ENCODE measurements at places on chromosomes 11 and 22.
A peak's percentile ranks its signal among the peaks of the same experiment; 100 is the strongest.

DNA sequence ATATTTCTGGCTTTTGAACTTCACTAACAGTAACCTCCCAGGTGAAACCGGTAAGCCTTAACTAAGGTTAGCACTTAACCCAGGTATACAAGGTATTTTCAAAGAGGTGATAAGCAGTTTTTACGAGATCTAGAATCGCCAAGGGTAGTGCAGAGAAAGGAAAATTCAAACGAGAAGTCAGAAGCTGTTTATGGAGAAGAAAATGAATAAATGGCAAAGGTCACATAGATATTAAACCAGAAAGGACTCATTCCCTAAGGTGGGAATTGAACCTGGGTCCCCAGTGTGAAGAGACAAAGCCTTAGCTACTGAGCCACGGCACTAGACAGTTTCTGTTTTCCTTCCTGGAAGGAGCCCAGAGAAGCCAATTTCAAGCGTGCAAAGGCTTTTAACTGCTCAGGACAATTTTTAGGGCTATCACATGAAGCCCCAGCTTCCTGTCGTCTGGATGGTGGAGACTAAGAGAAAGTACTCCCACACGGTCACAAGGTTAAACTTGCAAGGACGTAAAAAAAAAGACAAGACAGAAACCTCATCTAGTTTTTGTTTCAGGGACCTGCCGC, 5.7 kb upstream of the C1QTNF6 start:
- peak; percentile 47 for DNase-seq

- no peak for DNase-seq
Observed at GRCh38 chr11:119990309-119991021, 147.4 kb downstream of the TRIM29 start.

GRCh38 chr11:66100272-66101065, 30.4 kb downstream of the PACS1 start:
- DNase-seq = peak; percentile 43

DNA sequence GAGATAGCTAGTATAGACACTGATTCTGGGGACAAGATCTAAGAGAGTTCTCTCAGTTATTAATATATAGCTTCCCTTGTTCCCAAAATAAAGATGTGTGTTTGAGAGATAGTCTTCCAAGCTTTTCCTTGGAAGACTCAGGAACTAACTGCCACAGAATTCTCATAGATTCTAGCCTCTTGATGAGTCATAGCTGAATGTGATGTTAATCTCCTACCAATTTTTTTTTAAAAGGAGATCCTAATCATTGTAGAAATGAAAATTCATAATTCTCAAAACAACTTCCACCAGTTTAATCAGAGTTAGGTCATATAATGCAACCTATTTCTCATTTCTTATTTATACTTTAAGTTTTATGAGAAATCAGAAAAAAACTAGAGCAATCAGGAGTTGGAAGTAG, 148.8 kb downstream of the JRKL start:
- DNase-seq = no peak

- no peak for DNase-seq
Observed at GRCh38 chr11:116580799-116581198, 192.0 kb downstream of the BUD13 start.

- no peak for DNase-seq
Observed at GRCh38 chr22:17788528-17789378, 14.5 kb upstream of the BID start.
